ENCODE measurements at places on chromosomes 5 and 9. TPM values are rescaled to one million over a fixed set of nuclear protein-coding genes. Genes with fewer than 3 reads are reported as not detected.

Gene INSL4
- not detected for total RNA-seq

- H3K36me3 ChIP-seq = no peaks in the 10 kb centered on the region
- H3K27ac ChIP-seq = no peak overlapping the region
- no peaks in the 10 kb centered on the region for H3K4me1 ChIP-seq
- DNase-seq = no peak
These were observed 57.6 kb downstream of the ADAMTS2 start for GRCh38 chr5:179287631-179288030.

DNA sequence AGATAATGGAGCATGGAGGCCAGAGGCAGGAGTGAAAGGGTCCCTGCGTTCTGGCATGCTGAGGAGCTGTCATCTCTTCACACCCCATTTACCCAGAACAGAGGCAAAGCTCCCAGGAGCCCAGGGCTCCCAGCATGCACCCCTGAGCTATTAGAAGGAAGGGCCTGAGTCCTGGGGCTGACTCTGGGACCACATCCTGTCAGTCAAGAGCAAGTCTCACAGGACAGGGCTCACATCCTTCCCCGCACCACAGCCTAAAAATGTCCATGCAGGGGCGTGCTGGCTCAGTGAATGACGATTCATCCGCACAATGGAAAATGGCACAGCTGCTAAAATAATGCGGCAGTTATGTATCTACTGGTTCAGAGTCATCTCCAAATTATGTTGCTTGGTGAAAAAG, 31.4 kb downstream of the CAMK2A start:
- no peak overlapping the region for H3K27ac ChIP-seq
- H3K4me1 ChIP-seq = peaks cover 6% of the 10 kb centered on the region
- no peaks in the 10 kb centered on the region for H3K36me3 ChIP-seq
- H3K27me3 ChIP-seq = no peaks in the 10 kb centered on the region
- no peak overlapping the region for H3K4me3 ChIP-seq
- no peak for DNase-seq

GRCh38 chr5:132414634-132415378, 45.3 kb downstream of the SLC22A5 start:
- H3K27me3 ChIP-seq = no peaks in the 10 kb centered on the region
- no peak overlapping the region for H3K4me3 ChIP-seq
- no peaks in the 10 kb centered on the region for H3K36me3 ChIP-seq
- DNase-seq = peak; percentile 67

Gene TMEM215
- not detected for total RNA-seq

- peaks cover 60% of the 10 kb centered on the region for H3K4me1 ChIP-seq
- DNase-seq = no peak
- peak within 1 kb of the TSS; percentile 45 for H3K4me3 ChIP-seq
- no peaks in the 10 kb centered on the region for H3K27me3 ChIP-seq
These were observed at the start of gene PHF19 for GRCh38 chr9:120876842-120877240. Gene PHF19 (minus strand): TSS chr9:120877188. CDS start chr9:120874741, 2,447 bp downstream.

Gene MEGF10
- 0.02 TPM for total RNA-seq

Gene LOX
- 0.12 TPM for total RNA-seq

DNA sequence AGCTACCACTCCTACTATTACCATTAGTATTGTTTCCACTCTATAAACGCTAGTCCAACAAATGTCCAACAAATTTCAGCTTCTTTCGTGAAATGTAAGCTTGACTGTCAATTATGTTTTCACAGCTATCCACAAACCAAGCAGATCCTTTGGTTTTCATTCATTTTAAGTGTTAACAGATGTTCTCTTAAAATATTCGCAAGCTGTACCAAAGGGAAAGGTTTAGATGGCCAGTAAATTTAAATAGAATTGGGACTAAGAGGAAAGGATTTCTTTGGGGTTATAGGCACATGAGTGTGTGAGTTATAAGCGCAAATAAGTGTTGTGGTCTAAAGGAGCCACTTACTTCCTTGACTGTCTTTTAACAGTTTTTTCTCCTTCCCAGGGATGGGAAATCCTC, 136.8 kb upstream of the ADRA1B start:
- H3K27ac ChIP-seq = no peak overlapping the region
- no peaks in the 10 kb centered on the region for H3K27me3 ChIP-seq
- H3K4me1 ChIP-seq = peaks cover 45% of the 10 kb centered on the region
- DNase-seq = no peak

Gene ENG
- total RNA-seq = 0.76 TPM

Gene TMEM171
- total RNA-seq = 5.4 TPM

Gene LSM11
- total RNA-seq = 6.2 TPM

GRCh38 chr5:124054564-124054963, 542.6 kb downstream of the CSNK1G3 start:
- no peaks in the 10 kb centered on the region for H3K27me3 ChIP-seq
- H3K4me1 ChIP-seq = 0 out of 2 replicates have a peak, but pooled peaks cover 5% of the 10 kb centered on the region
- H3K36me3 ChIP-seq = no peaks in the 10 kb centered on the region
- no peak overlapping the region for H3K4me3 ChIP-seq
- no peak overlapping the region for H3K27ac ChIP-seq

- H3K4me3 ChIP-seq = no peak overlapping the region
- H3K27ac ChIP-seq = no peak overlapping the region
- H3K27me3 ChIP-seq = no peaks in the 10 kb centered on the region
- no peak for DNase-seq
- H3K4me1 ChIP-seq = peaks cover 6% of the 10 kb centered on the region
- H3K36me3 ChIP-seq = no peaks in the 10 kb centered on the region
These were observed 50.9 kb upstream of the ANKH start for GRCh38 chr5:14922456-14922855.

DNA sequence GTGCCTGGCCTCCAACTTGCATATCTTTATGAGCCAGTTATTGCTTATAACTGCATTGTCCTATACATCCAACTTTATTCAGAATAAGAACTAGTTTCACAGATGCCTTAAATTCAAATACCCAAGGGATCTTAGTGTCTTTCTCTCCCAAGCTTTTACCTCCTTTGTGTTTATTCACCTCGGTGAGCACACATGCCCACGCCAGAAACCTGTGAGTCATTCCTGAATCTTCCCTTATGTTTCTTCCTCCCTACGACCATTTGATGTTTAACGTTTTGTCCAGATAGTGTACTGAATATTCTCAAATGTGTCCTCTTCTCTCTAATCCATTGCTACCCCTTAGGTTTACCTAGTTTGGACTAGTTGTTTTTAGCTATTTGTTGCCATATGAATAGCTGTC, 55.5 kb upstream of the MEGF10 start:
- no peaks in the 10 kb centered on the region for H3K4me1 ChIP-seq
- no peak overlapping the region for H3K27ac ChIP-seq
- DNase-seq = no peak
- no peak overlapping the region for H3K4me3 ChIP-seq

- no peaks in the 10 kb centered on the region for H3K4me1 ChIP-seq
- no peak for DNase-seq
- peaks cover 22% of the 10 kb centered on the region for H3K36me3 ChIP-seq
These were observed 9.5 kb downstream of the INVS start for GRCh38 chr9:100108559-100108958.

DNA sequence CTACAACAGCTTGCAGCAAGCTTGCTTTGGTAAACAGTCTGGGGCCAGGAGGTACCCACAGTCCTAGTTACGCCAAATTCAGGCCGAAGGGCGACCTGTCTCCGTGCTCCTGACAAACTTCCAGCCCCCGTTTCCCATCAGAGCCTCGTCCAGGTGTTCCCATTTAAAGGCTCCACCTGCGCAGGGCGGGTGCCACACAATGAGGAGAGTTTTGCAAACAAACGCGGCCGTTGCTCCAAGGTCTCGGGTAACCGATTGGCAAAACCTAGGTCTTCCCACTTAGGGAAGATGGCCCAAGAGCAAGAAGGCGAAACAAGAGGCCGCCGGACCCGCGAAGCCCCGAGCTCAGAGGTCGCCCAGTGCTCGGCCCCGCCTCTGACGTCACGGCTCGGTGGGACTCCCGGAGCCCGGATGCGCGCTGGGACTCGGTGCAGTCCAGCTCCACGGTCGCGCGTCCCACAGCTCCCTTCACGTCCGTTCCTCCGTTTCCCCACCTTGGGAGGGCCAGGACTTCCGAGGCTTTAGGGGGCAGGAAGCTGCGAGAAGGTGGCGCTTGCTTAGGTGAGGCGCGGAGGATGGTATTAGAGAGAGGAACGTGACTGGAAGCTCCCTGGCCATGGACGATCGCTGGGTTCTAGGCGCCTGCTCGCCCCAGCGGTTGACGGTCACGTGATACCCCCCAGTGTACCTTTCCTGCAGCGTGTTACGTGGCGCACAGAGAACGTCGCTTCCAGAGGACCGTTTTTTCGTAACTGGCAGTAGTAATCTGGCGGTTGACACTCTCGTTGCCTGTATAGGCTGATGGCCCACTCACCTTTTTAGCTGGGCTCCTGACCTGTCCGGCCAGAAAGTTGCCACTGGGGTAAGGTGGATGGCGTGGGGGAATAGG, 41.8 kb upstream of the KDM4C start:
- no peaks in the 10 kb centered on the region for H3K4me1 ChIP-seq
- peak overlapping the region; percentile 54 for H3K4me3 ChIP-seq
- DNase-seq = peak; percentile 56
- peak overlapping the region; percentile 81 for H3K27ac ChIP-seq
- H3K36me3 ChIP-seq = no peaks in the 10 kb centered on the region
- no peaks in the 10 kb centered on the region for H3K27me3 ChIP-seq

DNA sequence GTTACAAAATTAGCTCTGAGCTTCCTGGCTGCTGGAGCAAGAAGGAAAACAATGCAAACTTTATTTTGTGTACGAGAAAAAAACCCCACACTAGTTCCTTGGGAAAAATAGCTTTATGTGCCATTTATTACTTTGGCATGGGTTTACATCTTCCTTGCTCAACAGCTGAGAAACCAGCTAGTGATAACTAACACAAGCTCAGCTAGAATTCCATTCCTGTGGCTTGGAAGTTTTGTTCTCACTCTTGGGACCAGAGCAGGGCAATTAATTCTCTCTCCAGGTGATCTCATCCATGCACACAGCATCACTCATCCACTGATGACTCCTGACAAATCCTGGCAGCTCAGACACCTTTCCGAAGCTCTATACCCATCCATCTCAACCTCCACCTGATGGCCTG, 104.1 kb downstream of the CRB2 start:
- no peaks in the 10 kb centered on the region for H3K4me1 ChIP-seq
- no peak overlapping the region for H3K27ac ChIP-seq
- H3K4me3 ChIP-seq = no peak overlapping the region
- no peak for DNase-seq
- H3K27me3 ChIP-seq = no peaks in the 10 kb centered on the region

DNA sequence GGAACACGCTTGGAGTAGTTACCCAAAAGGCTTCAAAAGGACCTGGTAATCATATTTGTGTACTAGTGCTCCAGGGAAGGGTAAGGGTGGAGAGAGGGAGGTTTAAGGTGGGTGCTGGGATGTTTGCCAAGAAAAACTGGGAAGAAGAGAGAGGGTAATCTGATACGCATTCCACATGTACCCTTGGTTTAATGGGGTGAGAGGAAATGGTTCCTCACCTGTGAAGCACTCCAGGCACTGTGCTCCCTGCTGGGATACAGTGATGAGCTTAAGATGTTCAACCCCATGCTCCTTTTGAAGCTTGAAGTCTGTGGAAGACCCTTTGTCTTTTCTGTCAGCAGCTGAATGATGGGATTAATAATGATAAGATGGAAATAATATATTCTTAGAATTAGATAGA, 98.4 kb downstream of the COX7C start:
- no peak overlapping the region for H3K4me3 ChIP-seq
- H3K27me3 ChIP-seq = no peaks in the 10 kb centered on the region
- no peaks in the 10 kb centered on the region for H3K36me3 ChIP-seq
- DNase-seq = no peak
- H3K27ac ChIP-seq = no peak overlapping the region
- H3K4me1 ChIP-seq = peaks cover 2% of the 10 kb centered on the region

DNA sequence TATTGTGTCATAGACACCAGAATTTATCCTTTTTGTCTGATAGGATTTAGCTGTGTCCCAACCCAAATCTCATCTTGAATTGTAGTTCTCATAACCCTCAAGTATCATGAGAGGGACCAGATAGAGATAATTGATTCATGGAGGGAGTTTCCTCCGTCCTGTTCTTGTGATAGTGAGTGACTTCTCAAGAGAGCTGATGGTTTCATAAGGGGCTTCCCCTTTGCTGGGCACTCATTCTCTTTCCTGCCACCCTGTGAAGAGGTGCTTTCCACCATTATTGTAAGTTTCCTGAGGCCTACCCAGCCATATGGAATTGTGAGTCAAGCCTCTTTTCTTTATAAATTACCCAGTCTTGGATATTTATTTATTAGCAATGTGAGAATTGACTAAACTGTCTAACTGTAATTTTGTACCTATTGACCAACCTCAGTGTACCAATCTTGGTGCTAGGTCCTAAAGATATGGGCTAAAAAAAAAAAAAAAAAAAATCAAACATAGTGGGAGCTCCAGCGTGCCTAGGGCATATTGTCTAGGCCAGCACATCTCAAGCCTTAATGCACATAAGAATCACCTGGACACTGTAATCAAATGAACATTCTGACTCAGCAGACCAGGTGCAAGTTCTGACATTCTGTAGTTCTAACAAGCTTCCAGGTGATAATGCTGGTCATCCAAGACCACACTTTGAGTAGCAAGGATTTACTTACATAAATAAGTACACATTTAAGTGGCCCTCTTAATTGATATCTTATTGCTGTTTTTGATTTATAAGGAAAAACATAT, 30.5 kb downstream of the ST8SIA4 start:
- no peak for DNase-seq
- H3K27me3 ChIP-seq = no peaks in the 10 kb centered on the region
- no peak overlapping the region for H3K27ac ChIP-seq
- H3K4me1 ChIP-seq = no peaks in the 10 kb centered on the region

Gene C5orf58
- total RNA-seq = not detected

GRCh38 chr9:123250504-123250903, 17.9 kb downstream of the STRBP start:
- H3K4me1 ChIP-seq = peaks cover 9% of the 10 kb centered on the region
- H3K4me3 ChIP-seq = no peak overlapping the region
- no peak overlapping the region for H3K27ac ChIP-seq
- no peak for DNase-seq
- no peaks in the 10 kb centered on the region for H3K36me3 ChIP-seq
- no peaks in the 10 kb centered on the region for H3K27me3 ChIP-seq

Gene DAB2IP
- 31.0 TPM for total RNA-seq

All from HCT116 (cell line).